ENCODE measurements at places on chromosomes 12 and 14.

- DNase-seq = no peak
Measured at GRCh38 chr14:94761348-94761996, 8.4 kb downstream of the GSC start.

DNA sequence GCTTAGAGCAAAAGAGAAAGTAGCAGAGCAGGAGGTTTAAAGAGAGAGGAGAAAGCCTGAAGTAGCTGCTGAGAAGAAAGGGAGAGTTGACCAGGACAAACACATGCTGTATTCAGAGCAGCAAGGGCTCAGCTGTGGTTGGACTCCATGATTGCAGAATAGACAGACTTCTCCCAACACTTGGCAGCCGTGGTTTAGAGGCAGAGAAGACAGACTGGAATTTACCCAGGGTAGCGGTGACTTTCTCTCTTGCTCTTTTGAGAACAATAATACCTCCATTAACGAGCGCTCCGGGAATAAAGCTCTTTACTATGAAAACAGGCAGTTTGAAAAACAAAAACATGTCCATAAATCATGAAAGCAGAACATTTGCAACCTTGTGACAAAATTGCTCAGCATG lies 21.4 kb upstream of the IGF1 start:
- no peak for DNase-seq

GRCh38 chr14:60655898-60656685 lies 6.8 kb upstream of the SIX1 start:
- DNase-seq = no peak

DNA sequence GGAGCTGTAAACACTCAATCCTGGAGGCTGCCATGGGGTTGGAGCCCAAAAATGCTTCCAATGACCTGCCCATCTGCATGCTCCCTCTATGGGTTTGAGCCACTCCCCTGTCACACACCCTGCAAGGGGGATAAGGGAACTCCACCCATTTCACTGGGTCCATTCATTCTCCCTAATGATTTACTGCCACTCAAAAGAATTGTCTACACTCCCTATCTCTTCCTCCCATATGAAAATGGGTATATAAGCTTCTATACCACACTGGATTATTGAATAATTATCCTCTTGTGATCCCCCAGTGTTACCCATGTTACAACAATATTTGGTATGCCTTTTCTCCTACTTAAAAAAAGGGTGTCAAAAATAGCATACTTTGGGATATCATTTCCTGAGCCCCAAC lies 260.8 kb upstream of the CCDC196 start:
- no peak for DNase-seq

- no peak for DNase-seq
Measured at GRCh38 chr14:63496837-63497400, 46.3 kb downstream of the PPP2R5E start.

DNA sequence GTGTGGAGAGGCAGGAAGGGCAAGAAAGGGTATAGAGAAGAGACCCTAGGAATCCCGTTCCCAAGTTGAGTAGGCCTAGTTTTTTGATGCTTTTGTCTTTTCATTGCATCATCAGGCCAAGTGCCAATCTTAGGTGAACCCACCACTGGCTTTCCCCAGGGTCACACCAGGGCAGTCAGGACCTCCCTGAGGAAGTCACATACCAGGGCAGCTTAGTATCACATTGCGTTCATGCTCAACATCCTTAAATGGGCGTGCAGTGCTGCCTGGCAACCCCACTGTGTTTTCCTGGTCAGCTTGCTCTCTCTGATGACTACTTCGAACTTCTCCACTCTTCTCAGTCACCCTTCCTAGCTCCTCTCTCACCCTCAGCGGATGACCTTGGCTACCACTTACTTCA lies 9.0 kb downstream of the ASIC1 start:
- no peak for DNase-seq

- DNase-seq = no peak
Measured at GRCh38 chr14:101470266-101470665, 91.0 kb upstream of the DIO3 start.

DNA sequence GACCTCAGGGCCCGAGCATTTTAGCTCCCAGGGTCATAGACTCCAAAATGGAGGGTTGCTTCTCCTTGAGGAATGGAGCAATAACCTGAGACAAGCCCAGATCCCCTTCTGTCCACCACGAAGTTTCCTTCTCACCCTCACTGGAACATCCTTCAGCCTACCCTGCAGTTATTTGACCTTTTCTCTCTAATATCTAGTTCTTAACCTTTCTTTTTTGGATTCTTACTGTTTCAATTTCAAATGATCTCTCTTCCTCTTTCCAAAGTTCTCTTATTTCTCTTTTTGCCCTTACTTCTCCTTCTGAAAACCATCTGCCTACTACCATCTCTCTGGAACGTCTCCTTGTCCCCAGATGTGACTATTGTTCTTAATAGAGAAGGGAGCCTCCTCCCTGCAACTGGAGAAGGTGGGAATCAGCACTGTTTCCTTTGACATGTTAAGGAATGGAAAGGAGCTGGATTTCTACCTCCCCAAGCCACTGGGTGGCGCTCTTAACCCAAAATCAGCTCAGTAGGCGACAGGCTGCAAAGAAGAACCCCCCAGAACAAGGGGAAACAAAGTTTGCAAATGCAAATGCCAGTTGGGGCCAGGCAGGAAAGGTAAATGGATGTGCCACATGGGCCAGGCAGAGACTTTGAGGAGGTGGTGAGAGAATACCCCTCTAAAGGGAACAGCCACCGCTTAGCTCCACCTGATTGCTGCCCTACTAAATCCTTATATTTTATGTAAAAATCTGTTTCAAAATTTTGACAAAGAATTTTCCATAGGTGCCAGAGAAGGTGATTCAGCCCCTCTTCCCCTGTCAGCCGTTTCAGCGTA lies 22.4 kb upstream of the PDE1B start:
- no peak for DNase-seq

- DNase-seq = no peak
Measured at GRCh38 chr14:21999402-21999801, 325.8 kb upstream of the OR4E1 start.

DNA sequence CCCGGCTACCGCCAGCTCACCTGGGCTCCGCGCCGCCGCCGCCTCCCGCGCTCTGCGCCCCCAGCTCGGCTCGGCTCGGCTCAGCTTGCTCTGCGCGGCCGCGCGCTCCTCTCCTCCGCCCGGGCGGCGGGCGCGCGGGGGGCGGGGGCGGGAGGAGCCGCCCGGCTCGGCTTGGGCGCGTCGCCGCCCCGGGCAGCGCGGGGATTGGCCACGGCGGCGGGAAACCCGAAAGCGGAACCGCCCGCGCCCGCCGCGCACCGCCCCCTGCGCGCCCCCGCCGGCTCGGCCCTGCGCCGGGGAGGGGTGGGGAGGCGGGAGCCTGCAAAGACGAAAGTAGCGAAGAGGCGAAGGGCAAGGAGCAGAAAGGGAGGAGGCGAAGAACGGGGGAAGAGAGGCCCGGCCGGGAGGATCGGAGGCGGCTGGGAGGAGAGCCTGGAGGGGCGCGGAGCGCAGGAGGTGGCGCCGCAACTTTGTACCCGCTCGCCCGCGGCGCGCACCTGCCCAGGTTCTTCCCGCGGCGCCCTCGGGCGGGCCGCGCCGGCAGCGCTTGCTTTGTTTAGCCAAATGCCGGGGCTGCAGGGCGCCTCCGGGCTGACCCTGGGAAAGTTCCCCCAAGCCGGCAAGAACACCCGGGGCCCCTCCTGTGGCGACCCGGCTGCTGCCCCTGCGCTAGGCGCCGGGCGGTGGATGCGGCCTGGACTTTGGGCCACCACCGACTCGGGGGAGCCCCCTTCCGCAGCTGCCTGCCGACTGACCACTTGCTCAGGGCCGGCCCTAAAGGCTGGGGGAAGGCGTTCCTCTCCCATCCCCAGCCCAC lies at the start of gene CAMKK2:
TSS of gene CAMKK2 (minus strand) at position 92 of the 817 bp plus-strand sequence. CDS start 22,183 bp downstream, outside the sequence.
- DNase-seq = peak; percentile 53

DNA sequence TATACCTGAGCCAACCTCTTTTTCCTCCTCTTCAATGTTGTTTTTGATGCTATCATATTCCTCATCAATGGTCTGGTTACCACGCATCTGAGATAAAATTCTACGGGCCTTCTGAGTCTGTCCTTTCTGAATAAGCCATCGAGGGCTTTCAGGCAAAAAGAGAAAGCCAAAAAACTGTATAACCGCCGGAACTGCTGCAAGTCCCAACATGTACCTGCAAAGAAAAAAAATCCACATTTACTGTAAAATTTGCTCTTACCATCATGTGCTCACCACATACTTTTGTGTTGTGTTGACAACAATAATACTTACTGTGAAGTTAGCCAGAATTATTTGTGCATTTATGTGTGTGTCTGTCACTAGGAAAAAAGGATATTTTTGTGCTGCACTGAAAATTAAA lies 77.6 kb downstream of the SLC2A13 start:
- DNase-seq = no peak

GRCh38 chr12:102958073-102958829 lies 777 bp downstream of the ASCL1 start:
- no peak for DNase-seq

GRCh38 chr12:49008943-49009342 lies 9.6 kb downstream of the PRKAG1 start:
- DNase-seq = no peak

DNA sequence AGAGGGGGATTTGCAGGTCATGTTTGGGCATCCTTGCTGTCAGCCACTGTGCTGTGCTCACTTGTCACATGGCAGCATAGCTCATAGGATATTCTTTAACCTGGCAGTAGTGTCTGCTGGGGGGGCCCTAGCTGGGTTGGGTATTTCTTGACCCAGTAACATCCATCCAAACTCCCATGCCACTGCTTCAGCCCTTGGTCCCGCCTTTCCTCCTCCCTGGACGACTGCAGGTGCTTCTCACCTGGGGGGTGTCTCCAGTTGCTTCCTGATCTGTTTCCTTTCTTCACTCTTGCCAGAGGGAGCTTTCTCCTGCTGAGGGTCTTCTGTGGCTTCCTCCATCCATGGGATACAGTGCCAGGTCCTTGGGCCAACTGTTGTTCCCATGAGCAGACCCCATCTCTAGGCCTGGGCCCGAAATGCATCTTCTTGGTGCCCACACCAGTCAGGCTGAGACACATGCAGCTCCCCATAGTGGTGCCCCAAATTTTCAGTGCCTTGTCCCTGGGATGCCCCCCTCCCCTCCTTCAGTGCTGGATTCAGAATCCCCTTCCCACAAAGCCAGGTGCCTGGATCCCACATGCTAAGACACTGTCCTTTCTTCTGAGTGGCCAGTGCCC lies 20.5 kb downstream of the C14orf132 start:
- DNase-seq = no peak

GRCh38 chr14:103434868-103435442 lies 49.7 kb downstream of the MARK3 start:
- DNase-seq = no peak

GRCh38 chr12:110310763-110311162 lies 29.7 kb downstream of the ATP2A2 start:
- DNase-seq = no peak

GRCh38 chr14:81727218-81727617 lies 193.6 kb upstream of the SEL1L start:
- no peak for DNase-seq

DNA sequence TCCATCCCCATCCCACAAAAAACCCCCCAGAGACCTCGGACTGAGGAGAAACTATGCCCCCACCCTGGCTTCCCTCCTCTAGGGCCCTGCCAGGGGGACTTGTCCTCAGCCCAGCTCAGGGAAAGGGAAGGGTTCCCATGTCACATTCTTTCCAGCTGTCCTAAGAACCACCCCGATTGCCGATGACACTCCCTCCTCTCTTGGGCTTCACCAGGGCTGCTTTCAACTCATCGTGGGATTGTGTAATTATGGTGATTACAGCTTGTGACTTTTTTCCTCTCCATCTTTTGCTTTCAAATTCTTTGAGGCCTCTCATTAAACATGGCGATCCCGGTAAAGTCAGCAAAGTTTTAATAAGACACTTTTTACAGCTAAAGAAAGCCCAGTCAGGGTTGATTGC lies 344.0 kb downstream of the DPF3 start:
- DNase-seq = no peak

- no peak for DNase-seq
Measured at GRCh38 chr14:99510556-99511139, 29.4 kb downstream of the CCNK start.

GRCh38 chr14:53367644-53368026 lies 214.5 kb upstream of the DDHD1 start:
- no peak for DNase-seq

GRCh38 chr12:25792031-25792430 lies 166.5 kb upstream of the RASSF8 start:
- no peak for DNase-seq

DNA sequence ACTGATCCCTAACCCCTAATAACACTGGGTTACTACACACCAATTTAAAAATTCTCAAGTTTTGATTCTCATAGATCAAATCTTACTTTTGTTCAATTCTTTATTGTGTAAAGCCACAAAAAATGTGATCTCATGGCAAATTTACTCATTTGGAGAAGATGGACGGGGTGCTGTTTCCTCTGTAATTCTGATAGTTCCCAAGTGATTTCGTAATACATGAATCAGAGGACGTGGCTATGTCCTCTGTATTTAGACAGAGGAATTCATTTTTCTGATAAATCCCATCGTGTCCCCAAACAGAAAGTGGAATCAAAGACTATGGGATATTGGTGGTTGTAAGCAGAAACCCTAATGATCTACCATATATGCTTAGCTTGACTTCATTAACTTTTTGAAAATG lies 76.6 kb upstream of the GNG2 start:
- no peak for DNase-seq

DNA sequence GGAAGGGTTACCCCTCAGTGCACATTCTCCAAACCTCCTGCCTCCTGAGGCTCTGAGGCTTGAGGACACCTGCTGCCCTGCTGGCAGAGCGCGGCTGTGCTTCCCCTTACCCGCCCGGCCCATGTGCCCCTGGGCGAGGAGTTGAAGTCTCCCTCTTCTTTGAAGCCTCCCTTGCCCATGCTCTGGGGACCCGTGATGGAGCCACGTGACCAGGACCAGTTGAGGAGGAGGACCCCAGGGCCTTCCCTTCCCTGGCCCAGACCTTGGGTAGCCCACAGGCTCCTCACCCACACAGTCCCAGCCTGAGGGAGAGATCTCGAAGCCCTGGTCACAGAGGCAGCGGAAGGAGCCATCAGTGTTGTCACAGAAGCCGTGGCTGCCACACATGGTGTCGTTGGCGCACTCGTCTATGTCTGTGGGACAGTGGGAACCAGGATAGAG lies 12.9 kb downstream of the ISCA2 start:
- DNase-seq = no peak

GRCh38 chr12:16347391-16348298 lies at the start of gene MGST1:
Gene MGST1 (plus strand): TSS chr12:16347645. CDS start chr12:16354253, 6,608 bp downstream.
- no peak for DNase-seq

Data from activated naive CD4-positive, alpha-beta T cell (primary cell).